Renal cortical epithelial cell (primary cell): ENCODE measurements at places on chromosomes 4 and X. TPM values are rescaled to one million over a fixed set of nuclear protein-coding genes. Genes with fewer than 3 reads are reported as not detected.

DNA sequence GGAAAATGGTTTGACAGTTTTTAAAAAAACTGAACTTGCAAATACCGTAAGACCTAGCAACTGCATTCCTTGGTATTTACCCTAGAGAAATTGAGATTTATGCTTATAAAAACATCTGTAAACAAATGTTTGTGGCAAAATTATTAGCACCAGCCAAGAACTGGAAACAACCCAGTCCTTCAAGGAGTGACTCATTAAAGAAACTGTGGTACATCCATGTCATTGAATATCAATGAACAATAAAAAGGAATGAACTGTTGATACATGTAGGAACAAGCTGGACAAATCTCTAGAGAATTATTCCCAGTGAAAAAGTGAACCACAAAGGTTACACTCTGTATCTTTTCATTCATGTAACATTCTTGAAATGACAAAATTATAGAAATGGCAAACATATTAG lies 240.2 kb upstream of the ADAMTS3 start:
- no peak for DNase-seq

DNA sequence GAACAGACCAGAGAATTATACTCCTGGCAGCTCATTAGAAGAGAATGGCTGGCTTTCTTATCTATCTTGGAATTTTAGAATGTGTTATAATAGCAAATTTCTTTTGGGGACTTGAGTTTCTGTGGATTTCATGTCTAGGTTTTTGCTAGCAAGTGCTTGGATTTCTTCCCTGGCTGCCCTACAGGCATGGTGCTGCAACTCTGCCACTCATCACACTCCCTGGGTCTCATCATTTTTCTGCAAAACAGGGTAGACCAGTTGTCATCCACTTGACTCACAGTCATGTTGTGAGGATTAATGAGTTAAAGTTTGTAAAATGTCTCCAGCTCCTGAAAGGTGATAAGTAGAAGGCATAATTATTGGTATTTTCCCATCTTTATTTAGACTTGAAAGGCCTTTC lies 60.7 kb upstream of the LCORL start:
- no peak for DNase-seq

- no peak for DNase-seq
These were observed 173.5 kb downstream of the ASMT start for GRCh38 chrX:1788300-1788911.

- DNase-seq, result no peak
These were observed 206.1 kb downstream of the PPP3CA start for GRCh38 chr4:101141230-101141629.

DNA sequence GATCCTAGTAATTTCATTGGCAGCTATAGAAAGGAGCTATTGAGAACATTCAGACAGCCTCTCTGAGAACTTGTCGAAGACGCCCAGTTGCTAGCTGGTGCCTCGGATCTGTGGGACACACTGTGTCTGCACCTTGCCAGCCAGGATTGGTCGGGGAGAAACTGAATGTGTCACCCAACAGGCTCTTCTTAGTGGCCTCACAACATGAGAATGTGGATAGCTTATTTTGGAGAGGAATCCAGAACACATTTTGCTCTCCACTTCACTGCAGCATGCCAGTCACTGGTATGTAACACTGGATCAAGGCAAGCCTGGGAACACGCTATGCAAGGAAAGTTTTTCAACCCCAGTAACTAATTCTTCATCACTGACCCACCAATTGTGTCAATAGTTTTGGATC lies 89.5 kb upstream of the TRPC3 start:
- DNase-seq, result no peak

- DNase-seq, result peak; percentile 1
These were observed 16.4 kb downstream of the PLP1 start for GRCh38 chrX:103792916-103793544.

- DNase-seq, result no peak
These were observed 75.9 kb downstream of the INTS12 start for GRCh38 chr4:105632599-105632998.

- DNase-seq, result no peak
These were observed 1674.0 kb upstream of the PCDH7 start for GRCh38 chr4:29046186-29046585.

DNA sequence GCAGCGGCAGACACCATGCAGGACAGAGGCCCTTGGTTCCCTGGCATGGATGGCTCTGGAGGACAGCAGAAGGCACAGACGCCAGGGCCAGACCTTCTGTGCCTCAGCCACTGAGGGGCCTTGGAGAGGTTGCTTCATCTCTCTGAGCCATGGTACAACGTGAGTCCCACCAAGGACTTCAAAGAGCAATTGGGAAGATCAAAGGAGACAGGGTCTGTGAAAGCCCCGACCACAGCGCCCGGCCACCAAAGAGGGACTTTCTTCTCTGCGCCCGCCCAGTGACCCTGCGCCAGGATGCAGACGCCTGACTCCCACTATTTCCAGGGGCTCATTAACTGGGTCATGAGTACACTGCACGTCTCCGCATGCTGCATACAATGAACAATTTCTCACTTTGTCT lies 174.0 kb downstream of the AFAP1 start:
- no peak for DNase-seq

GRCh38 chrX:34909151-34909550 lies 33.4 kb upstream of the FAM47B start:
- DNase-seq, result no peak

DNA sequence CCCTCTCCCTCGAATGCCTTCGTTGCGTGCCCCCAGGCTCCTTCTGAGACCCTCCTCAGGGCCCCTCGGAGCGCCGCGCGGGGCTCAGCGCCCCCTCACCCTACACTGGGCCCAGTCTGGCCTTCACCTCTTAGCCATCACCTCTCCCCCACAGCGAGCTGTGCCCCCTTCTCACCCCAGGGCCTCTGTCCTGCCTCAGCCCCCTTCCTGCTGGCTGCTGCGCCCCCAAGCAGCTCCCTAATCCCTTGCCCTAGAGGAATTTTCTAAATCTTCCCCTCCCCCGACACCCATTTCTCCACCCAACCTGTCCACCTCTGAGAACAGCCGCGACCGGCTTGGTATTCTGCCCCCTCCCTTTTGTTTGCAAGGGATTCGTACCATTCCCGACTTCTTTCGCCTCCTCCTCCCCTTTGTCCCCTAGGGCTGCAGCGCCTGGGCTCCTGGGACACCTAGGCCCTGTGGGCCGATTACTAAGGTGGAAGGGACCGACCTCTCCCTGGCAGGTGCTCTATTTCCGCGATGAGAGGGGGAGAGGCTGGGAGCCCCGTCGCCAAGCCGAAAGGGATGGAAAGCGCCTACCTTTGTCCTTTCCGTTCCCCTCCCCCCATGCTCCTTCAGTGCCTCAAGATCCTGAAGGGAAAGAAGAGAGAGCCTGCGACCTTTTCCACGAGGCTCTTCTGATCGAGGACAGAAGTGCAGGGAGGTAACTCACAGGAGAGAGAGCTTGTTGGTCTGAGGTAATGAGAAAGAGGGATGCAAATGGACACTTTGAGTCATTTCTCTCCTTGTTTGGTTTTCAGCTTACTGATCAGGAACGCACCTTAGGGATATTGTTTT lies 10.9 kb downstream of the DLG3 start:
- peak; percentile 17 for DNase-seq

DNA sequence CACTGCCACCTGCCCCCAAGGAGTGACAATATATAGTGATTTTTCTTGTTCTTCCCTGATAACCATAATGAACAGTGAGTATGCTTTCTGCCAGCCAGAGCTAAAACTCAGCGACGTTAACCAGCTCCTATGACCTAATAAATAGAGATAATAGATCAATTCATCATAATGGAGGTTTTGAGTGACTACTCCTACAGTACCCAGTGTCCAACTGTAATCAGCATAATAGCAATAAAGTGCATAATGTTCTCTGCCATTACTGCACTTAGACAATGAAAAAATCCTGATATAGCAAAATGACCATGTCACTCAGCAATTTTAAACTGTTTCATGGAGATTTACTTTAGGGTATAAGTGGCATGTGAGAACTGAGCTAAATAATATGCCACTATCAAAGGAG lies 20.7 kb upstream of the TXLNG start:
- DNase-seq, result no peak

GRCh38 chr4:7759216-7759615 lies 180.4 kb downstream of the AFAP1 start:
- DNase-seq, result no peak

GRCh38 chrX:36445566-36445965 lies 526.0 kb downstream of the CFAP47 start:
- no peak for DNase-seq

- no peak for DNase-seq
These were observed 260.6 kb downstream of the TRIML1 start for GRCh38 chr4:188399834-188400233.

- no peak for DNase-seq
These were observed 156.7 kb downstream of the SPRY1 start for GRCh38 chr4:123553279-123553678.

DNA sequence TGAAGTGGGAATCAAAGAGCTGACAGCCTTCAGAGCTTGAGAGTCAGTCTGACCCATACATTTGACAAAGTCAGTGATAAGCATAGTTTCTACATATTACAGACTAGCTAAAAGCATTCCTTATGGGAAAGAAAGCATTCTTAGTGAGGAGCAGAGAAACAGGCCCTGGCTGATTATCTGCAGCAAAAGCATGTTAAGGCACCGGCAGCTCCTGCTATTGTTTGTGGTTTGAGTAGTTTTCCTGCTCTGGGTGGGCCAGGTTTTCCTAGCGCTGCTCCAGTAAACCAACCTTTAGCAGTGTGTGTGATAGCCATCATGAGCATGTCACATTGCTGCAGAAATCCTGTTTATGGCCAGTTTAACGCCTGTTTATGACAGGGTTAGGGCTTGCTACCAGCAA lies 51.6 kb upstream of the WDR1 start:
- no peak for DNase-seq

- no peak for DNase-seq
These were observed 62.2 kb downstream of the DIPK2B start for GRCh38 chrX:45138525-45138924.

GRCh38 chr4:22897520-22898108 lies 204.9 kb downstream of the GBA3 start:
- peak; percentile 48 for DNase-seq

- DNase-seq, result peak; percentile 17
These were observed 118.1 kb downstream of the ENPP6 start for GRCh38 chr4:184099535-184099966.

DNA sequence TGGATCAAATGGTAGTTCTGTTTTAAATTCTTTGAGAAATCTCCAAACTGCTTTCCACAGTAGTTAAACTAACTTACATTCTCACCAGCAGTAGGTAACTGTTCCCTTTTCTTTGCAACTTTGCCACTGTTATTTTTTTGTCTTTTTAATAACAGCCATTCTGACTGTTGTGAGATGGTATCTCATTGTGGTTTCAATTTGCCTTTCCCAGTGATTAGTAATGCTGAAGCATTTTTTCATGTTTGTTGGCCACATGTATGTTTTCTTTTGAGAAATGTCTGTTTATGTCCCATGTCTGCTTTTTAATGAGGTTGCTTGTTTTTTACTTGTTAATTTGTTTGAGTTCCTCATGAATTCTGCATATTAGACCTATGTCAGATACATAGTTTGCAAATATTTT lies 198.8 kb downstream of the RAB28 start:
- no peak for DNase-seq

DNA sequence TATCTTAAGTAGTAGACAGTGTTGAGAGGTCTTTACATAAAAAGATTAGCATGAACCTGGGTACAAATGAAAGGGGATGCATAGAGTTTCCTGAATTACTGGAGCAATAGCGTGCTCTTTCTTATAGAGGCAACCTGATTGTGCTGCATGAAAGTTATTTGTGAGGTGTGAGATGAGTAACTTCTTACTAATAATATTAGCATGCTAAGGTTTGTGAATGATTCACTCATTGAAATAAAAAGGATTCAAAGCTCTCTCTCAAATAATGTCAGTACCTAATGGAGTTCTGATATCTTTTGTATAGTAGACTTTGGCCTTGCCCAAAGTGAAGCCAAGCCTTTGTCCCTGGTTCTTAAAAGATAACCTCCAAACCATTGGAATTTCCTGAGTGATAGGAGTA lies 131.0 kb upstream of the CXXC4 start:
- DNase-seq, result peak; percentile 33

DNA sequence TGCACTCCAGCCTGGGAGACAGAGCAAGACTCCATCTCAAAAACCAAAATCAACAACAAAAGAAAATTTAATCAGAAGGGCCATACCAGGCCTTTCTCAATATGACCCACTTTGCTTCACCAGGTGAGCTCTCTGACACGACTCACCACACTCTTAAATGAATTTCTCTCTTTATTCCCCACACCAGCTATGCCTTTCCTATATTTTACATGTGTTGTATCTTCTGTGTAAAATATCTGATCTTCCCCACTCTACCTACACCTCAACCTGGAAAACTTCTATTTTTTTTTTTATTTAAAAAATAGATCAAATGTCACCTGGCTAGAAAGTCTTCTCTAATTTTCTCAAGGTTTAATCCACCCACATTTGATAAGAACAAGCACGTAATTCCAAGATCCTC lies 77.6 kb upstream of the SLC39A8 start:
- no peak for DNase-seq

- peak; percentile 18 for DNase-seq
These were observed 1.7 kb downstream of the PLAC8 start for GRCh38 chr4:83112678-83113428.

The WFS1 gene
- total RNA-seq, result 8.7 and 23.5 TPM in 2 replicates

The FAM53A gene
- 2.9 and 7.6 TPM in 2 replicates for total RNA-seq

The CD38 gene
- total RNA-seq, result 0.52 TPM in 1 of 2 replicates, not detected in the other

The IGSF1 gene
- 0.70 and 1.2 TPM in 2 replicates for total RNA-seq

The CXorf38 gene
- total RNA-seq, result 18.5 and 36.6 TPM in 2 replicates

The GRIA2 gene
- total RNA-seq, result 0.05 TPM in 1 of 2 replicates, not detected in the other

The HADH gene
- 15.1 and 41.7 TPM in 2 replicates for total RNA-seq

The CXCL8 gene
- 110 and 1,468 TPM in 2 replicates for total RNA-seq

The QRFPR gene
- total RNA-seq, result 0.15 and 1.0 TPM in 2 replicates

The SSX4B gene
- total RNA-seq, result not detected in 2 replicates

The ZC4H2 gene
- 13.0 and 16.3 TPM in 2 replicates for total RNA-seq

The SH3BP2 gene
- total RNA-seq, result 11.8 and 62.2 TPM in 2 replicates

The MTM1 gene
- total RNA-seq, result 10.8 and 19.2 TPM in 2 replicates

The AKAP14 gene
- not detected in 2 replicates for total RNA-seq
